ENCODE measurements at places on chromosomes 6 and 20.

DNA sequence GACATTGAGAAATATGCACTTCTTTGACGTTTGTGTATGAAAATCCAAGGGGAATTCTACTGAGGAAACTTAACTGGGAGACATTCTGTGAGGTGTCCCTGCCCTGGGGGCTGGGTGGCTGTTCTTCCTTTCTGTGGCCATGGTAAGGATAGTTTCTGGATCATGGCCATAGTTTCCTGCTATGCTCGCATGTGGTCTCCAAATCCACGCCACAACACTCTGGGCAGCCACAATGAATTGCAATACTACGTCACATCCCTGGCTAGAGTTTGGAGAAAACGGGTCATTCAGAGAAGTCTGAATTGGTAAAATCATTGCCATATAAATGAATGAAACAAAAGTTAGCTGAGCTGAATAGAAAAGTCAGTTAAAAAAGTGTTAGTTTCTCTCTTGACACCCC lies 230.6 kb downstream of the UTRN start:
- no peak for DNase-seq

GRCh38 chr20:48983423-48984400 lies 62.2 kb downstream of the ARFGEF2 start:
- peak; percentile 97 for DNase-seq

DNA sequence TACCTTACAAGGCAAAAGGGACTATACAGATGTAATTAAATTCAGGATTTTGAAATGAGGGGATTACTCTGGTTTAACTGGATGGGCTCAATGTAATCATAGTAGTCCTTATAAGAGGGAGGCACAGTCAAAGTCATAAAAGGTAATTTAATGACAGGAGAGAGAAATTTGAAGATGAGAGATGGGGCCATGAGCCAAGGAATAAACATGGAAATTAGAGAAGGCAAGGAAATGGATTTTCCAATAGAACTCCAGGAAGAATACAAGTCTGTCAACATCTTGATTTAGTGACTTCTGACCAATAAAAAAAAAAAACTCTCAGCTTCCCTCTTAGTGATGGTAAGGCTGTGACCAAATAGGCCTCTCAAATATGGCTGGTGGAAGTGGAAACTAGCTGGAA lies 101.9 kb upstream of the BEND3 start:
- DNase-seq: no peak

DNA sequence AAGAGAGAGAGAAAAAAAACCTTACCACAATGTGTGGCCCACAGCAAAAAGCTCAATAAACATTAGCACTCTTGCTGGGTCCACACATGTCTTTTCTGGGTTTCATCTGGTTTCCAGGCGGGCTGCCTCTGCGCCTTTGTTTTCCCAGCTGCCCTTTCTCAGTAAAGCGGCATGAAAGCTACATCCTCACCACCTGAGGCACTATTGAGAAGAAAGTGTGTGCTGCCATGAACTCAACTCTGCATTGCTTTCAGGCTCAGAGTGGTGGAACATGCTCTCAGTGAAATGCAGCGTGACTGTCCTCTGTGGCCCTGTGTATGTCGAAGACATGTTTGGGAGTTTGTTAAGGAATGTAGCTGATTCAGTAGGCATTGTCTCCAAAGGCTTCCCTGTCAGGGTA lies 102.3 kb downstream of the LYRM2 start:
- no peak for DNase-seq
